ENCODE measurements at places on chromosomes 1 and 21. TPM values are rescaled to one million over a fixed set of nuclear protein-coding genes. Genes with fewer than 3 reads are reported as not detected.

GRCh38 chr1:64161357-64161941 lies 42.0 kb upstream of the UBE2U start:
- H3K27ac ChIP-seq, result no peak overlapping the region
- no peaks in the 10 kb centered on the region for H3K4me1 ChIP-seq
- no peaks in the 10 kb centered on the region for H3K36me3 ChIP-seq
- no peak for DNase-seq
- no peaks in the 10 kb centered on the region for H3K27me3 ChIP-seq

GRCh38 chr1:90621986-90622385 lies 95.1 kb downstream of the BARHL2 start:
- H3K4me3 ChIP-seq, result no peak overlapping the region

DNA sequence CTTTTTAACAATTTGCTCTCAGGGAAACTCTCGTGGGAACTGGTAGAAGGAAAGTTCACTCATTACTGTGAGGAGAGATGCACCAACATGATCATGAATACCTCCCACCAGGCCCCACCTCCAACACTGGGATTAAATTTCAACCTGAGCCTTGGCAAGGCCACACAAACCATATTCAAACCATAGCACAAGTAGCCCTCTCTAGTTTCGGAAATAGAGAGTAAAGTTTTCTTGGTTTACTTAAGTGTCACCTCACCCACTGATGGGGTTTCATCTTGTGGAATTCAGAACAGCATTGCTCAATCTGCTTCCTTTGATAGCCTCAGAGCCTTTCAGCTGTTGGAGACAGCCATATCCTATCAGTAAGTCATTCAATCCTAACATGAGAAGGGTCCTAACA lies 25.5 kb upstream of the CCSAP start:
- H3K36me3 ChIP-seq, result no peaks in the 10 kb centered on the region
- no peak for DNase-seq
- H3K27me3 ChIP-seq, result no peaks in the 10 kb centered on the region
- H3K4me1 ChIP-seq, result no peaks in the 10 kb centered on the region
- no peak overlapping the region for H3K27ac ChIP-seq

DNA sequence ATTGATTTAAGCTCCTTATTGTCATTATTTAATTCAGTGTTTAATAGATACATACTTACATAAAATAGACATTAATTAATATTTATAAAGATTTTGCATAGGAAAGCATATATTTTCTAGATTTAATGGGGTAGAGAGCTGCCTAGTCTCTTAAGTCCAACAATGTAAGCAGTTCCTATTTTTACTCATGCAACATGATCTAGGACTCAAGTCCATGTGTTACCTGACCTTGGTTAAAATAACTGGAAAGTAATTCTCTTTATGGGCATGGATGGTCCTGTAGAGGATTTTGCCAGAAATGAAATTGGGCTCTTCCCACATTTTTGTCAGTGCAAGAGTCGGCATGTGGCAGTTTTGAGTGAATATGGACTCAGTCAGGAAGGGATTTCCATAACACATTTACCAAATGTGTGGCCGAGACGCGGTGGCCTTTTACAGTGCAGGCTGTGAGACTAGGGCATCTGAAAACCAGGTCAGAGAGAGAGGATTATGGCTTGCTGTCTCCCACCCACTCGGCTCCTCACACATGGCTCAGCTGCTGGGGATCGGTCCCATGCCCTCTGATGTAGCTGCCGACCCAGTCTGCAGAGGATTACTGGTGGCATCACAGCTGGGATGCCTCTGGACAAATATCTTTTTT lies 6.2 kb upstream of the KIF1B start:
- H3K4me1 ChIP-seq, result no peaks in the 10 kb centered on the region
- no peak overlapping the region for H3K27ac ChIP-seq
- H3K4me3 ChIP-seq, result no peak overlapping the region
- no peak for DNase-seq
- H3K27me3 ChIP-seq, result no peaks in the 10 kb centered on the region
- no peaks in the 10 kb centered on the region for H3K36me3 ChIP-seq

- no peaks in the 10 kb centered on the region for H3K27me3 ChIP-seq
- H3K36me3 ChIP-seq, result no peaks in the 10 kb centered on the region
- no peak overlapping the region for H3K4me3 ChIP-seq
Measured at GRCh38 chr1:9903801-9904527, 6.1 kb downstream of the CTNNBIP1 start.

DNA sequence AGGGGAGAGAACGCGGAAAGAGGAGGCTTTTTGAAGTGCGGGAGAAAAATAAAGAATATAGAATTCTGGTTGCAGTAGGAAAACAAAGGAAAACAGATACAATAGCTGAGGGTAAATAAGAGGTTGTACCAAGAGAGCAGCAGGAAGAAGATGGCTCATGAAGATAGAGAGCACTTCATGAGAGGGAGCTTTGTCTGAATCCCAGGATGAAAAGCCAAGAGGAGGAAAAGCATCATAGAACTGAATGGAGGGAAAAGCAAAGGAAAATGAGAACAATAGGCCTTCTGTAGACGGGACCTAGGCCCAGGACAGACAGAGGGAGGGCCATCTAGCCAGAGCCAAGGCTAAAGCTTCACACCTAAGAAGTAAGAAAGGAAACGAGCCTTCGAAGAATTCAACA lies 49.5 kb downstream of the ATP6V1G3 start:
- no peak overlapping the region for H3K4me3 ChIP-seq
- H3K4me1 ChIP-seq, result no peaks in the 10 kb centered on the region
- no peak for DNase-seq
- H3K27me3 ChIP-seq, result no peaks in the 10 kb centered on the region

GRCh38 chr1:119918301-119918700 lies 22.0 kb upstream of the ADAM30 start:
- no peak overlapping the region for H3K27ac ChIP-seq
- H3K36me3 ChIP-seq, result peaks cover 96% of the 10 kb centered on the region
- no peak overlapping the region for H3K4me3 ChIP-seq
- no peaks in the 10 kb centered on the region for H3K4me1 ChIP-seq

- H3K27me3 ChIP-seq, result no peaks in the 10 kb centered on the region
- H3K4me3 ChIP-seq, result no peak overlapping the region
- no peak for DNase-seq
- H3K4me1 ChIP-seq, result no peaks in the 10 kb centered on the region
- no peak overlapping the region for H3K27ac ChIP-seq
Measured at GRCh38 chr21:32316361-32317215, 17.9 kb downstream of the MRAP start.

- no peaks in the 10 kb centered on the region for H3K27me3 ChIP-seq
- H3K36me3 ChIP-seq, result no peaks in the 10 kb centered on the region
- H3K4me1 ChIP-seq, result peaks cover 48% of the 10 kb centered on the region
Measured at GRCh38 chr1:43232482-43232881, 37.3 kb upstream of the TMEM125 start.

GRCh38 chr1:67724928-67725560 lies 40.0 kb downstream of the GADD45A start:
- H3K36me3 ChIP-seq, result no peaks in the 10 kb centered on the region
- H3K27ac ChIP-seq, result no peak overlapping the region
- H3K4me1 ChIP-seq, result peaks cover 14% of the 10 kb centered on the region
- H3K4me3 ChIP-seq, result no peak overlapping the region
- peak; percentile 39 for DNase-seq

GRCh38 chr1:8603220-8603616 lies 214.2 kb downstream of the RERE start:
- no peak for DNase-seq
- H3K27me3 ChIP-seq, result no peaks in the 10 kb centered on the region
- H3K27ac ChIP-seq, result no peak overlapping the region
- no peak overlapping the region for H3K4me3 ChIP-seq

DNA sequence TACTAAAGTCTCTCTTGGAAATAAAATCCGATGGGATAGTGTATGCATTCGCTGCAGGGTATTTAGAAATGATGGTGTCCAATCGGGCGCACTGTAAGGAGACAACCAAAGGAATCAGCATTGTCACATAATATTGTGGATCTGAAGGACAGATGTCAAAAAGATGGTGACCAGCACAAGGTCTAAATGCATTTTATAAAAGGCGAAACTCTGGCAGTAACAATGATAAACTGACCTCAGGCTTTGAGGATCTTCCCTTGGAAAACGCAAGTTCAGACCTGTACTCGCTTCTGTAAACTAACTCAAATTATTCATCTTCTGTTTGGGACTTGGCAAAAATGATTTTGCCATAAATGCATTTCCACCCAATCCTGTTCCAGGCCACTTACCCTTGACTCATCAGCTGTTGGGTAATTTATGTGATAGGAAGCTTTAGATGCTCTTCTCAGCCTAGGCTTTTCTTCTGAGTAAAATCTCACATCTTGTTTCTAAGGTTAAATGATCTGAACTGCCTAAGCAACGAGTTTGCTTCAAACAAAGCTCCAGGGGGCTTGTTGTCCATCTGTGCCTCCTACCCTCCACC lies 33.8 kb downstream of the STPG1 start:
- no peak overlapping the region for H3K27ac ChIP-seq
- no peaks in the 10 kb centered on the region for H3K27me3 ChIP-seq
- no peaks in the 10 kb centered on the region for H3K36me3 ChIP-seq

- H3K4me3 ChIP-seq, result no peak overlapping the region
- H3K27ac ChIP-seq, result no peak overlapping the region
- no peaks in the 10 kb centered on the region for H3K27me3 ChIP-seq
- DNase-seq, result no peak
Measured at GRCh38 chr21:22649246-22649645, 1651.0 kb downstream of the NCAM2 start.

DNA sequence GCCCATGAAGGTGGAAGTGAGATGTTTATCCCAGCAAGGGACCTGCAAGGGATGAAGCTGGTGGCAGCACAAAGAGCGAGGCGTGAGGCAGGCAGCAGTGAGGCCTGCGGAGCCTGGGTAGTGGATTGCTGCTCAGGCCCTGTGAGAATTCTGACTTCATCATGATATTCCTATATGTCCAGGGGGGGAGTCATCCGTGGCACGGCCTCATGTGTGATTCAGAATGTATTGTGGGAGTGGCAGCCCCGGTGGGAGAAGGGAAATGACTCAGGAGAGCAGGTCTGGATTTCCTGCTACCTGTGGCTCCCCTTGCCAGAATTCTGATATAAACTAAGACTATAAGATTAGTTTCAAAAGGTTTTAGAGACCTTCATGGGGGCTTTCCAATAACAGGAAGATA lies 240.9 kb downstream of the CAMTA1 start:
- DNase-seq, result no peak
- no peaks in the 10 kb centered on the region for H3K36me3 ChIP-seq
- no peaks in the 10 kb centered on the region for H3K4me1 ChIP-seq
- H3K4me3 ChIP-seq, result no peak overlapping the region
- H3K27ac ChIP-seq, result no peak overlapping the region

DNA sequence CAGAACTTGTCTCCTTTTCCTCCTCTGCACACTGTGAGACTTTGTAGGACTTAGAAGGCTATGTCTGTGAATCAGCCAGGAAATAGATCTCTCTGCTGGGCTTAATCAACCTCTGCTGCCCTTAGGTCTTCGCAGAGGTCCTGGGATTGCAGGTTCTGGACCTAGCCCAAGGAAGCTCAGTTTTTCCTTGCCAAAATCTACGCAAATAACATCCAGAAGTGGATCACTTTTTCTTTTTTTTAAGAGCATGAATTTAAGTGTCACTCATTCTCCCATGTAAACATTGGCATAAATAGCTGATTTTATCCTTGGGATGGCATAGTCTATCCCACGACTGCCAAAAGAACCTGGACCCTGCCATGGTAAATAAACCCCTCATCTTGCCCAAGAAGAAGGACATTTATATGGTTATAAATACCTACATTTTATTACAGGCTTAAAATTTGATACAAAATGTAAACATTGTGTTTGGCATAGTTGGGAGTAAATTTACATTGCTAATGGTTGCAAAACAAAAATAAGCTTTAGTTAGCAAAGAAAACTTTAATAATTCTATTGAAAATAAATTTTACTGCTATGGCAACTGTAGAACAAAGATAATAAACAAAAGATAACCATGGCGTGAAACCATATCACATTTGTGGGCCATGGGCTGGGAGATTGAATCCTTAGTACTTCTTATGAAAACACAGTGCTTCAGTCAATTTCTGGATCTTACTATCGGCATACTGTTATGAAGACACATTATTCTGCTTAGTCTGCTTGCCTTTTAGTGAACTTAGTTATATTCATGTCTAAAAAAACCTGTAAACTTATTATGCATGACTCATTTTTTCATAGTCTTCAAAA lies 24.5 kb upstream of the DISC1 start:
- no peak overlapping the region for H3K4me3 ChIP-seq
- no peaks in the 10 kb centered on the region for H3K4me1 ChIP-seq
- no peak for DNase-seq
- no peak overlapping the region for H3K27ac ChIP-seq

RIMS3 gene
- total RNA-seq, result 0.35 TPM

PROX1 gene
- total RNA-seq, result 94.1 TPM

KCNQ4 gene
- 0.23 TPM for total RNA-seq

TRNP1 gene
- total RNA-seq, result 24.8 TPM

ATP1B1 gene
- 99.5 TPM for total RNA-seq

SLAMF9 gene
- total RNA-seq, result 1.7 TPM

CACNA1E gene
- not detected for total RNA-seq

SPATA1 gene
- total RNA-seq, result 1.7 TPM

CBR1 gene
- 139 TPM for total RNA-seq

RIPK4 gene
- 13.6 TPM for total RNA-seq

NID1 gene
- total RNA-seq, result 58.1 TPM

FCRL6 gene
- 0.40 TPM for total RNA-seq
